Dorsolateral prefrontal cortex (tissue), 122 donors: ENCODE measurements at places on chromosomes 4 and X.
A peak's percentile ranks its signal among the peaks of the same experiment; 100 is the strongest.

DNA sequence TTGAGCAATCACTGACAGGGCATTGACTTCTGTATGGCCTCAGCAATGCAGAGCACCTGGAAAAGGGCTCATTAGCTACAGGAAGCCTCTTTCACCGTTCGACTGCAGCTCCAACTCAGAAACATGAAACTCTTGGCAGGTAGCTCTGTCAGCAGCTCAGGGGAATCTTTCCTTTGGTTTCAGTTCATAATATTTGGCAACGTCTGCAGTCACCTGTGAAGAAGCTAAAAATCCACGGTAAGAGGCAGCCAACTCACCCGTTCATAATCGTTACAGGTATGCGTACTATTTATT lies 354.9 kb downstream of the CAMK2D start:
- DNase-seq: no peak

GRCh38 chrX:130091980-130092522 lies 18.2 kb downstream of the ELF4 start:
- DNase-seq: no peak

DNA sequence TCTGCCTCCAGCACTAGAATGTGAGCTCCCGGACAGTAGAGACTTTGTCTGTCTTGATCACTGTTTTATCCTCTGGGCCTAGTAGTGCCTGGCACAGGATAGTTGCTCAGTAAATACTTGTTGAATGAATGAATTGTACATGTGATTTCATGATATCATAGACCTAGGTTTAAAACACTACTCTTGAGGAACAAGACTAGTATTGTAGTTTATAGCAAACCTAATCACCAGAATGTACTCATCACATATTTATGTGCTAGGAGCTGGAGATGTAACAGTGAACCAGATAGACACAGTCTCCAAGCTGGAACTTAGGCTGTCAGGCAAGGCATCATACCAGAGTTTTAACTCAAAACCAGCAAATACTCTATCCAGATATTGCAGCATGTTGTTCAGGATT lies 23.5 kb downstream of the GAB3 start:
- no peak for DNase-seq

DNA sequence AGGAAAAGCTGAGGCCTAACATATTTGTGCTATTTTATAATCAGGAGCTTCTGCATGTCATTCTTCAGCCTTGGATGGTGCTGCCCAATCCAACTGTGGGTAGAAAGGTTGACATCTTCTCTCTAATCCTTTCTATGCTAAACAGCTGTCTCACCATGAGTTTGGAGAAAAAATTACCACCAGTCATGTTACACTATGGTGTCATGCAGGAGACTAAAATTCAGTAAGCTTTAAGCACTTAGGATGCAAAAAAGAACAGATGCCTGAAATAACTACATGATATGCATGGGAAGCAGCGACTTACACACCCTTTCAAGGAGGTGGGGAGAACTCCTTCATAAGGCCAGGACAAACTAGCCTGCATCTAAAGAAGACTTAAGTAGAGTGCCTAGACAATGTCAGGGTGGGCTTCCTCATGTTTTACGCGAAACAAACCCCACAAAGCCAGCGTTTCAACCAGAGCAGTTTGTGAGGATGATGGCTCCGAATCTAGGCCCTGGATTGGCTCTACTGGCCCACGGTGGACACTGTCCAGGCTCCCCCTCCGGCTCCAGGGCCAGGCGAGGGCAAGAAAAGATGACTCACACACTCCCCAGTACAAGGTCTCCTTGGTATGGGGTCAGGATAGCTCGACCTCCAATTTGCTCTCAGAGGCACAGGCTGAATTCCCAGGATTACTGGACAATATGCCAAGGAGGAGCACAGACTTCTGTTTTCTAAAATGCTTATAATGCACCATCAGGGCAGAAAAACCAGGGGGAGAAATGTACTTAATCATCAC lies 45.1 kb downstream of the STX18 start:
- DNase-seq: no peak

GRCh38 chr4:110540581-110540980 lies 64.6 kb downstream of the ENPEP start:
- DNase-seq: no peak

GRCh38 chr4:71411981-71412380 lies 73.2 kb downstream of the SLC4A4 start:
- DNase-seq: no peak

DNA sequence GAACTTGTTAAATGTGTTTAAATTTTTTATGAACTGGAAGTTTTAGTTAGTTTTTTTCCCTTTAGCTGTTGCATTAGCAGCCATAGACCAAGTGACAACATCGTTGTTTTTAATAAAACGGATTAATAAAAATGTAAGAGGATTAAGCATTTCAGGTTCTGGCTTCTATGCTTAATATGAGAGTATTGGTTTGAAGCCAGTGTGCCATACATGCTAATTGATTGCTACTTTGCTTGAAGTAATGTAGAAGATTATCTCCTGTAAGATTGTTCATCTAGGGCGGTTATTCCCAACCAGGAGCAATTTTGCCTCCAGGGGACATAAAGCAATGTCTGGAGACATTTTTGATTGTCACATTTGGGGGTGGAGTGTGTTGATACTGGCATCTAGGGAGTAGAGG lies 54.3 kb downstream of the TLL1 start:
- DNase-seq: no peak

- DNase-seq: no peak
Observed at GRCh38 chr4:120920666-120921065, 1.9 kb downstream of the PRDM5 start.

DNA sequence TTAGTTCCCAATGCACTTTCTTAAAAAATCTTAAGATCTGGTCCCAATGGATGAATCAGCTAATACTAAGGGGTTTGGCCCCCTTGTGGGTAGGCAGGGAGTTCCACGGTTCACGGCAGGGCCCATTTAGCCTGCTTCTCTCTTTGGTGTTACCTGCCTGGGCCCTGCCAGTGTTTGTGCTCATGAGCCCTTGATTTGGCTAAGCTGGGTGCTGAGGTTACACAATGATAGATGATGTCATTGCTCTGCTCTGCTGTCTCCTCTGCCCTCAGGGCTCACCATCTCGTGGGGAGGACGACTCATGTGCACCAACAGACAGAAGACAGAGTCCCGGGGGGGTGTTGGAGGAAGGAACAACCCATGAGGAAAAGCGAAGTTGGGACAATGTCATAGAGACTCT lies 24.4 kb downstream of the RTL5 start:
- DNase-seq: no peak

GRCh38 chr4:15544248-15544729 lies 74.6 kb downstream of the CC2D2A start:
- no peak for DNase-seq

- DNase-seq: no peak
Observed at GRCh38 chr4:69239557-69240168, 25.1 kb upstream of the UGT2B11 start.

DNA sequence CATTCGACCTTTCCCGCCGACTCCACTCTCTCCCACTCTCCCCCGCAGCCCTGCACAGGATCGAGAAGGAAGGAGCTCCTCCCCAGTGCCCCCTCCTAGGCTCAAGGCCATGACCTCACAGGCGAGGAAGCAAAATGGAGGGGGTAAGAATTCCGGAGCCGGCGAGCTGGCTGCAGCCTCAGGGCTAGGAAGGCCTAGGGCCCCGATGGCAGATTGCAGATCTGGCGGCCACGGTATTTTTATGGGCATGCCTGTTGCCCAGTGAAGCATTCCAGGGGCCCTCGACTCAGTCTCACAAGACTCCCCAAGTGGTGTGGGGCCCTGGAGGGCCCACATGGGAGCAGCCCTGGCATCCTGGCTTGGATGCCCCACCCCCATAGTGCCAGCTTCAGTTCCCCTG lies 942 bp upstream of the L1CAM start:
- DNase-seq: no peak

GRCh38 chrX:39309018-39309635 lies 507.9 kb downstream of the MID1IP1 start:
- DNase-seq: peak; percentile 39

DNA sequence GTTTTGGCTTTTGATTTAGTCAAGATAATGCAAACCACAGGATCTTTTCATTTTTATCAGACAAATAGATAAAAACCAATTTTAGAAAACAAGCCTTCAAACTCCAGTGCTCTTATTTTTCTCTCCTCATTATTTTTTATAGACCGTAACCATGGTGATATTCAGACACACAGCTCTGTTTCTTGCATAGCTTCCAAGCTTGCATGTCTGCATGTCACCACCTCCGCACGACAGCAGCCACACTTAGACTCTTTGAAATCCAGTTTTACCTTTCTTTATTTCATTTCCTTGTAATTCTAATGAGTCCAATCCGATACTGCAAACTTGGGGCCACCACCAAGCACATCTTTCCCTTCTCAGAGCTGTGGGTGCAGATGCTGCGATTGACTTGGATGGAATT lies 94.3 kb upstream of the GPM6A start:
- DNase-seq: peak; percentile 46

GRCh38 chr4:6929812-6930464 lies 20.3 kb downstream of the TBC1D14 start:
- peak; percentile 28 for DNase-seq

DNA sequence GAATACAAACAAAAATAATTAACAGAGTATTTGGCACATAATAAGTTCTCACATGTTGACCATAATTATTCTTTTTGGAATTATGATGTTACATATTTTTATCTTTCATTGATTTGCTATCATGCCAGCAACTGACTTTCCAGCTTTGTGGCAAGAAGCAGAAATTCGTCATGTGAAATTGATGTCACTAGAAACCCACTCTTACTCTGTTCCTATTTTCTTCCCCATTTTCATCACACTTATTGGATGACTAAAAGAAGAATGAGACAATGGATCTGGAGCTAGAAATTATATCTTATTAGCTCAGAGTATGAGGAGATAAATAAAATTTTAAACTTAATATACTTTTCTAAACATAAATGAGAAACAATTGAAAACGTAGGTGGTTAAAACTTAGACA lies 31.9 kb downstream of the EGF start:
- no peak for DNase-seq

GRCh38 chr4:186727169-186727976 lies 3.7 kb upstream of the FAT1 start:
- no peak for DNase-seq

- DNase-seq: no peak
Observed at GRCh38 chr4:134019657-134020056, 181.9 kb downstream of the PABPC4L start.

DNA sequence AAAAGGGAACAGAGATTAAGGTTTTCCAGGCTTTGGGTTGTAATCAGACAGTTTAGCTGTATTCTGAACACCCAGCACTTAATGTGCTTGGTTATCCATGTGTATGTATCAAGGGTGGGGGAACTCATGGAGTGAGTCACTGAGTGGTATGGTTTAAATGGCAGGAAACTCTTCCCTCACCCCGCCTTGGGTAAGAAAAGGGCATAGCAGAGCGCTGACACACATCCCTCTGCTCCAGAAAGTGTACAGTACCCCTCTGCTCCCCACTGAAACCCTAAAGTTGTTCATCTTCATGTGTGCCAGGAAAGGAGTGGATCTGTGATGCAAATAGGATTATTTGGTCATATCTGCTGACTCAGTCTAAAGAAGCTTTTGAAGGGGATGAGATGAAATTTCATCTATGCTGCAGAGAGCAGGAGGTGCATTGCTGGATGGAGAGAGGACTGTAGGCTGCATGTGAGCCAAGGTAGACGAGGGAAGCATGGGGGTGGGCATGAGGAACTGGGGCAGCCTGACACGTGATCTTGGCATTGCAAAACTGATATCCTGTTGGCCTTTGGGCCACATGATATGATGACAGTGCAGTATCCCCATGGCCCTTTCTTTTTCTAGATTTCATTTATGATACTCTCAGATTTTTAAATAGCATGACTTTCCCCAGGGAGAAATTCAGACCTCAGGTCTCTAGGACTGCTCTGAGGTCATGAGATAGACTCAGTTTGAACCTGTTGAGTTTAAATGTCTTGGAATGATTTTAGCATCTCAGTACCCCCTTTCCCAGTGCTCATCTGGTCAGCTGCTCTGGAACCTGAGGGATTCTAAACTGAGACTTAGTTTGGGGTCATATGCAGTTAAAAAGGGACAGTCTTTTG lies 84.8 kb downstream of the TMEM164 start:
- no peak for DNase-seq

DNA sequence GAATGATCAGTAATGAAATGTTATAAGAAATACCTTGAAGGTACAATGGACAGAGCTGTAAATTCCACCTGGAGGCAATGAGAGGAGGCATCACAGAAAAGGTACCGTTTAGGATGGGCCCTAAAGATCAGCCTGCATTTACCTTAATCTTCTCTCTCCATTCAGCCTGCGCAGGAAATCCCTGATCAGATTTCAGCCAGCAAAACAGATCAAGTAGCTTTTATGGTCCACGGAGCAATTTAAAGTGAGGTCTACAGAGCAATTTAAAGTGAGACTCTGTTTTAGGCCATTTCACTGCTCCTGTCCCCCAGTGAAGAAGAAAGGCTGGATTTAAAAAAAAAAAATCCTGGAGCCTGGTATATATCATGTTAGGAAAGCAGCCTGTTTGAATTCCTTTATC lies 195.1 kb upstream of the VCX start:
- DNase-seq: no peak

- peak; percentile 56 for DNase-seq
Observed at GRCh38 chr4:185127021-185127925, 15.8 kb upstream of the SLC25A4 start.

- DNase-seq: no peak
Observed at GRCh38 chr4:188282471-188283232, 143.4 kb downstream of the TRIML1 start.

DNA sequence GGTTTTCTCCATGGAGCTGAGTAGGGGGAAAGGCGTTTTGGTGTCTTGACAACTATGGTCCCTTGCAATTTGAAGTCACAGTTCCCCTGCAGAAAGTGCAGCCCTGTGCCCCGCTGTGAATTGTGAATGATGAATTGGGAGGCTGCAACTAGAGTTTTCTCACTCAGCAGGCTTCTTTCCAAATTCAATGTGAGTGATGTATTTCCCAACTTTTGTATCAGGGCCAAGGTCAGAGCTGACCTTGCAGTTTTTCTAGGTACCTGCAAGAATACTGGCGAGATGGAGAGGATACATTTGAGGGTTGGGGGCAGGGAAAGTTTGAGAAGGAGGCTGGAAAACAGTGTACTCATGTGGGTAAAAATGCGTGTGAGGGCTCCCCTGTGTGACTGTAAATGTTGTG lies 11.7 kb downstream of the PHEX start:
- no peak for DNase-seq

- no peak for DNase-seq
Observed at GRCh38 chr4:100945789-100946188, 401.5 kb downstream of the PPP3CA start.

DNA sequence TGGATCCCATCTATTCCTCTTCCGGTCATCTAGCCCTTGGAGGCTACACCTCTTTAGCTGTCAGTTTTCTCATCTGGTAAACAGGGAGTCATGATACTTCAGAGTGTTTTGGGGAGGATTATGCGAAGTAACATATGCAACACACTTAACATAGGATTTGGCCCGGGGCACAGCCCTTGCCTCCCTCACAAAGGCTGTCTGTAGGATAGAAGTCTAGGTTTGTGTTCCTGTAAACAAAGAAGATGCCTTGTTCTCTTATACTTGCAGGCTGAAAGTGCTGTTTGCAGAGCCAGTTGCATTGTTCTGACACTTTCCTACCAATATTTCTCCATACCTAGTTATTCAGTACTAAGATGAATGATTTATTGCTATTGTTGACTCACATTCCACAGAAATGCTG lies 2.2 kb upstream of the APELA start:
- DNase-seq: no peak

GRCh38 chrX:143636831-143637230 lies 930 bp upstream of the SLITRK4 start:
- DNase-seq: no peak
